ENCODE measurements at places on chromosomes 1 and 21.
A peak's percentile ranks its signal among the peaks of the same experiment; 100 is the strongest.

DNA sequence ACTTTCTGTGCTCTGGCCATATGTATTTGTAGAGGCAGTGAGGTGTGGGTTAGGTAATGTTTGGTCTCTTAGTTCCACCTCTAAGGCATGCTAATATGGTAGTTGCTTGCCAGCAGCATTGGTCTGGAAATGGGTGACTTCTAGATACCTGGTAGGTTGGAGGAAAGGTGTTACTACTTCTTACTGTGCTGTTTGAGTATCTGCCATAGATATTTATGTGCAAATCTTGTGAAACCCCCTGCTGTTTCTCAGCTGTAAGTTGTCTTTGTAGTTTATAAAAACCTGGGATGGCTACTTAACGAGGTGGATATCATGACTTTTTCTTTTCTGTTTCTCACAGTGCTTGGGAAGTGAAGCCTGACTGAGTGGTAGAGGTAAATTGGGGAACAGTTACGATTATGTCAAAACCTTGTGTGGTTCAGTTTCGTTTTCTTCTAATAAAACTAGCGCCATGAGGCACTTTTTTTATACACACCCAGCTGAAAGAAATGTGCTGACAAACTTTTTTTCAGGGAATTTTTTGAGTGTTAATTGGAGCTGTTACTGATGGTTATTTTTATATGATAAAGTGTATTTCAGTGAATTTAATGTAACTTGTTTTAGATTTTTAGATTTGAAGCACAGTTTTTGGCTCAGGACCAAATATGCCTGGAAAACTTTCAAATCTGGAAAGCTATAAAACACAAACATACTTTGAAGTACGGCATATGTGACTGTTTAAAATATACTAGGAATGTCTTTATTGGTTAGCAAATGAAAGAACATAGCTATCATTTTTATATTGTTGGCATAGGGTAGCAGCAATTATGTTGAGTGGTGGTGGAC lies 42.1 kb downstream of the CAMSAP2 start:
- DNase-seq, result no peak

- DNase-seq, result no peak
These were observed 93.9 kb downstream of the PDE9A start for GRCh38 chr21:42747276-42747701.

DNA sequence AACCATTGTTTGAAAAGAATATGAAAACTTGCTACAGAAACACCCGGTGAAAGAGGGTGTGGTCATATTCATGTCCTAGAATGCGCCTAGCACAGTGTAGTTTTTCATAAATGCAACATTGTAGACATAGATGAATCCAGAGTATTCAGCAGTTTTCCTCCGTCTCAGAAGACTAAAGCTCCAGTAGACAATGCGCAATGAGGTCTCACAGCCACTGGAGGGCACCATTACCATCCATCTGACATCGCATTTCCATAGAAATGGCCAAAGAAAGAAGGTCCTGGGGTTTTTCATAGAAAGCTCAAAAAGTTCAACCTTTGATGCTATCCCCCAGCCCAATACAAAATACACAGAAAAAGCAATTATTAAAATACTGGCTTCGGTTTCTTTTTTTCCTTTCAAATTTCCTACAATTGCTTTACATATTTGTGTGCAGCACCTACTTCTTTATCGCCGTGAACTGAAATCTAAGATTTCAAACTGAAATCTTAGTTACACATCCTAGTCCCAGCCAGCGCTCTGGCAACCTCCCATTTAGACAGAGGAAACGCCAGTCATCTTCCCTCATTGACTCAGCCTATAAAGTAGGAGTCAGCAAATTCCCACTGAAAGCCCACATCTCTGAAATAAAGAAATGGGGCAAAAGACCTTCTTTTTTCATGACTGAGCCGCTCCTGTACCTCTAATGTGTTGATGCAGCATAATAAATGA lies 3.9 kb upstream of the CD58 start:
- DNase-seq, result peak; percentile 41

- DNase-seq, result no peak
These were observed 16.6 kb downstream of the SLC9A1 start for GRCh38 chr1:27138368-27138767.

GRCh38 chr1:212651521-212651920 lies 43.0 kb downstream of the ATF3 start:
- no peak for DNase-seq

GRCh38 chr1:89884718-89885596 lies 64.1 kb downstream of the LRRC8D start:
- DNase-seq, result peak; percentile 13

- DNase-seq, result no peak
These were observed 26.7 kb upstream of the TP53BP2 start for GRCh38 chr1:223872308-223872901.

DNA sequence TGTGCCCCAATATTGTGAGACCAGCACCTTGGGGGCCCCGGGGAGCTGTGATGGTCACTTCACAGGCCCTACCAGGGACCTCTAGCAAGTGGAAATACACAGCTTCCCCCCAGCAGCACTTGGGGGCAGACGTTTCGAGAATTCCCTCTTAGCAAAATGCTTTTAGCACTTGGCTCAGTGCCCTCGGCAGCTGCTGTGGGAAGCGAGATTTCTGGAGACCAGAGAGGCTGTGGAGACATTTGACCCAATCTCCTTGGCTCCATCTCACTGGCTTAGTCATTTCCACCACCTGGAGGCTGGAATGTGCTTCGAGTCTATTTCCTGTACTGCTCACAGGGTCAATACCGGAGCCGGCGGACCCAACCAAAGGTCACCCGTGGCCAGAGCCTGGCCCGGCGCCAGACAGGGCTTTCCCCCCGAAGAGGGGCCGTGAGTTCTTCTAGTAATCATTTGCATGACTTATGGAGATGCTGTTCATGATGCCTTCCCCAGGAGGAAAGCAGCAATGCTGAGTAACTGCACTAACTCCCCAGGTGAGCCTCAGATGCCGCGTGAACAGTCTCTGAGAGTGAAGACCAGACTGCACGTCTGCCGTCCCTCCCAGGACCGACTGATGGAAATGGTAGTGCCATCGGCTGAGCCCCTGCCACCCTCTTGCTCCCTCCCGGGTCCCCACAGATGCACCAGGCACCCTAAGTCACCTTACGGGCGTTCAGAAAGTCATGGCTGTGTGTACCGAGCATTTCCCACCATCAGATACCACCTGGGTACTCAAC lies 4.4 kb upstream of the C2CD2 start:
- no peak for DNase-seq

DNA sequence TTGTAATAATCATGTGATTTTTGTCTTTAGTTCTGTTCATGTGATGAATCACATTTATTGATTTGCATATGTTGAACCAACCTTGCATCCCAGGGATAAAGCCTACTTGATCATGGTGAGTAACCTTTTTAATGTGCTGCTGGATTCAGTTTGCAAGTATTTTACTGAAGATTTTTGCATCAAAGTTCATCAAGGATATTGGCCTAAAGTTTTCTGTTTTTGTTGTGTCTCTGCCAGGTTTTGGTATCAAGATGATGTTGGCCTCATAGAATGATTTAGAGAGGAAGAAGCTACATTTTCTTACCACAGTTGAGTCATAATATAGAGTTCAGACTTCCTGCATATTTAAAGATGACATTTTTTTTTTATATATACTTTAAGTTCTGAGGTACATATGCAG lies 455.9 kb downstream of the PLPP3 start:
- DNase-seq, result no peak

- DNase-seq, result no peak
These were observed 21.3 kb upstream of the MAB21L3 start for GRCh38 chr1:116089870-116090269.

- DNase-seq, result no peak
These were observed 6.9 kb upstream of the CCSAP start for GRCh38 chr1:229349463-229350385.

DNA sequence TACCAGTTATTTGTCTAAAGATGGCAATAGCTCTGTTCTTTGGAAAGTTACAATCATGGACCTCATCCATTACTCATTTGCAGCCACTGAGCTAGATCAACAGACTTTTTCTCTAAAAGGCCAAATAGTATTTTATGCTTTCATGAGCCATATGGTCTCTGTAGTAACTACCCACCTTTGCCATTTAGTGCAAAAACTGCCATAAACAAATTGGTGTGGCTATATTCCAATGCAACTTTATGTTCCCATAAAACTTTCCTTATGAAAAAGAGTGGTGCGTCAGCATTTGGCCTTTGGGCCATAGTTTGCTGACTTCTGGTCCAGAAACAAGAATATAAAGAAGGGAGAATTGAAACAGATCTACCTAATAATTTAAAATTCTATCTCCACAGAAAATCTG lies 20.1 kb upstream of the KCTD3 start:
- DNase-seq, result no peak

DNA sequence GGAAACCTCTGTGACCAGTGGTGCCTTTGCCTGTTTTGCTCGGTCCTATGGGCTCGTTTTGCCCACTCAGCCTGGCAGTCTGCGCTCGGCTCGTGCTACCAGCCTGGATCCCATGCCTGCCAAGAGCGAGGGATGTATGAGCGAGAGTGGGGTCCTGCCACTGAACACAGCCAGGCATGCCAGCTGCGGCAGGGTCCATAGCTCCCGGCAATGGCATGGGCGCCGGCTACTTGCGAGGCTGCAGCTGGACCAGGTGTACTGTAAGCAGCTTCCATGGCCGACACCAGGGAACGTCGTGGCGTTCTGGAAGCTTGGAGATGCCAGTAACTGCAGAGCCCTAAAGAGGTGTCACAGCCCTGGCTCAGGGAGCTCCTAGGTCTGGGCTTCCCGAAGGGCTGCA lies 22.4 kb upstream of the TGFB2 start:
- no peak for DNase-seq

GRCh38 chr1:59016390-59016789 lies 232.5 kb upstream of the JUN start:
- DNase-seq, result no peak

GRCh38 chr1:179200586-179200985 lies 28.9 kb downstream of the ABL2 start:
- DNase-seq, result no peak

Data from kidney glomerular epithelial cell (primary cell).